Activated CD8-positive, alpha-beta T cell treated with anti-CD3 and anti-CD28 coated beads for 36 hours (primary cell): ENCODE measurements at places on chromosomes 12 and 14. TPM values are rescaled to one million over a fixed set of nuclear protein-coding genes. Genes with fewer than 3 reads are reported as not detected.

KRT82 gene
- not detected for total RNA-seq

RD3L gene
- total RNA-seq, result not detected

DNA sequence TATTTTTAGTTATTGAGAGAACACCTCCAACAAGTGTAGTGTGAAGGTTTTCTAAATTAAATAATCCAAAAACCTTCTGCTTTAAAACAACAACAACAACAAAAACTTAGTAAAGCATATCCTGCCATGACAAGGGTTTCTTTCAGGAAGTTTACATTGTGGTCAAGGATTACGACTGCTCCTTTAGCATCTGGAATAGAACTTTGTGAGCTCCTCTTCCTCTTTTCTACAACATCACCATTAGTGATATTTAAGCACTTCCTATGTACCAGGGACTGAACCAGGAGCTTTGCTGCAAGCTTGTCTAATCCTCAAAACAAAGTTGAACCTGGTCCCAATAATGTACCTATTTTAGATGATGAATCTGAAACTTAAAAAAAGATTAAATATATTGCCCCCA is 315.4 kb upstream of the KITLG start:
- no peak for DNase-seq
- H3K27ac ChIP-seq, result no peak overlapping the region
- no peaks in the 10 kb centered on the region for H3K36me3 ChIP-seq

MAP1LC3B2 gene
- 3.1 TPM for total RNA-seq

ERC1 gene
- 21.7 TPM for total RNA-seq

DNA sequence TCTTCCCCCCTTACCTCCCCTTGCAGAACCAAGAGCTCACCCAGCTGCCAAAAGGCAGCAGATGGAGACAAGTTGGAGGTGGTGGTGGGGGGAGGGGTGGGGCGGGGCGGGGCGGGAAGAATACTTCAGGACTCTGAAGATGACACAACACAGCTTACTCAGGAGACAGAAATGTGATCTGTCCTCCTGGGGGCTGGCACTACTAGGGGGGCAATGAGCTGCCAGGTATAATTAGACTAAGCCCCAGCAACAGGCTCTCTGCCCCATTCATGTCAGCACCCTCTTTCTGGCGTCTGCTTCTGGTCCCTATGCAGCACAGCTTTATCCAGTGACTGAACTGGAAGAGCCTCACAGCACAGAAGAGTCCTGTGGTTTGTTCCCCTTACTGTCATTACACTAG is 407.0 kb downstream of the MED13L start:
- no peaks in the 10 kb centered on the region for H3K4me1 ChIP-seq
- DNase-seq, result no peak
- H3K36me3 ChIP-seq, result no peaks in the 10 kb centered on the region
- H3K27ac ChIP-seq, result no peak overlapping the region
- H3K27me3 ChIP-seq, result peaks cover 18% of the 10 kb centered on the region
